Stimulated activated CD4-positive, alpha-beta T cell treated with anti-CD3 and anti-CD28 coated beads, Interleukin-4, amount 100 ng/mL, for 4 hours (primary cell): ENCODE measurements at places on chromosomes 11 and 22.

GRCh38 chr11:120936356-120936755 is 87.5 kb upstream of the TBCEL start:
- no peak for DNase-seq

- DNase-seq: no peak
Observed at GRCh38 chr22:23034621-23035556, 35.4 kb upstream of the GNAZ start.

DNA sequence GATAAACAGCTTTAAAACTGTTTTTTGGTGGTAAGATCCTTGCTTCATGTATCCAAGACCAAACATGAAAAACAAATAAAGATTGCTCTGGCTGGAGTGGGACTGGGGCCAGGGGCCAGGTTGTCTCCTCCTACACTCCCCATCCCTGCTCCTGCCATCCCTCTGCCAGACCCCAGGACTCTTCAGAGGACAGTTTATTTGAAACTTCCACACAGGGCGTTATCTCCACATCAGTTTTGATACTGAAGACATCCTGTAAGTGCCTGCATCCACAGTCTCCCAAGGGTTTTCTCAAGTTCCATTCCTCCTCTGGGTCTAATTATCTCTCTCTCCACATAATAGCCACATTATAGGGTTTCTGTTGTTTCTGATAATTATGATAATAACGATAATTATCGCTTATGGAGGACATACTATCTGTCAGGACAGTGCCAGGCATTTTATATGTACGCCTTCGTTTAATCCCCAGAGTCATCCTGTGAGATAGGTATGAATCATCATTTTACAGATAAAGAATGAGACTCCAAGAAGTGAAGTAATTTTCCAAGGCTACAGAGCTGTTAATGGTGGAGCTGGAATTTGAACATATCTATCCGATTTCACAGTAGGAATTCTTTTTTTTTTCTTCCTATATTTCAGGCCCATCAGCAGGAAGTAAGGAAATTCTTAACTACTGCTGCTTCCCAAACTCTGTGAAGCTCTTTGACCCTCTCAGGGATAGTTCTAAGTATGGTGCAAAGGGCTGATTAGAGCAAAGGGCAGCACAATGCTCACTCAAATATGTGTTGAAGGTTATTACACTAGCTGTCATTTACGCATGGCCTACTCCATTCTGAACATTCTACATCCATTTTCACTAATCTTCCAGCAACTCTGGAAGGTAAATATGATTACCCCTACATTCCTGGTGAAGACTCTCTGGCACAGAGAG is 488.0 kb upstream of the CCDC90B start:
- DNase-seq: no peak

DNA sequence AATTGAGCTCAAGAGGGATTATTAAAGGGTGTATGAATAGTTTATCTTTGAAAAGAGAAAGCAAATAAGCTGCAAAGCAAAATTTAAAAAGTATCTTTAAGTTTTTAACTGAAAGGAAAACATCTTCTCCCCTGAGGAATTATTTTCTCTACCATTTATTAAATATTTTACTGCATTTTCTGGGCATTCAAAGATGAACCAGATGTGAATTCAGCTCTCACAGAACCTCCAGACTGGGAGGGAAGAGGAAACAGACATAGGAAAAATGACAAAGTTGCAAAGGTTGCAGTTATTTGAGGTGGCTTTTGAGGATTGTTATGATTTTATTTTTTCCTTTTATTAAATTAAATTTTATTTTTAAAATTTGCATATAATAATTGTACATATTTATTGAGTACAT is 122.7 kb upstream of the SESN3 start:
- no peak for DNase-seq

- DNase-seq: no peak
Observed at GRCh38 chr11:110601936-110602335, 110.3 kb downstream of the ARHGAP20 start.

- no peak for DNase-seq
Observed at GRCh38 chr11:11016943-11017342, 159.1 kb upstream of the ZBED5 start.

DNA sequence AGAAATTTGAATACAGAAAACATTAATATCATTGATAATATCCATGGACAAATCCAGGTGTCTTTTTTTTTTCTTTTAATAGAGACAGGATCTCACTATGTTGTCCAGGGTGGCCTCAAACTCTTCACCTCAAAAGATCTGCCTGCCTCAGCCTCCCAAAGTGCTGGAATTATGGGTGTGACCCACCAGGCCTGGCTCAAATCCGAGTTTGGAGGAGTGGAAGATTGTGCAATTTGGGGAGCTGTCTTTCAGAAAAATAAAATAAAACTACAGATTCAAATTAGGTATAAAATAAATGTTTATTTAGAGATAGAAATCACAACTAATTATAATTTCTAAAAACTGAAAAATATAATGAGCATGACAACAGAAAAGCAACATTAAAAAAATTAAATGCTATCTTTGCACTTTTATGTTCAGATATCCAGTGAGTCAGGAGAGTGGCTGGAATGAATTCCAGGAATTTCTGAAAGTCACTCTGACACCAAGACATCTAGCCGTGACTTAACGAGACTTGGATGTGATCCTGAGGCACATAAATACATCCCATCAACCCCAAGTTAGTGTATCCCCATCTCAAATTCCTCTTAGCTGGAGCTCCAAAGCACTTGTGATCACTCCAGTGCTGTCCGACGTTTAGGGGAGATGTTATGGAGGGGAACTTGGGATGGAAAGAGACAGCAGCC is 128.6 kb upstream of the THY1 start:
- no peak for DNase-seq

- DNase-seq: peak; percentile 43
Observed at GRCh38 chr11:2930704-2931419, 1.6 kb upstream of the PHLDA2 start.

GRCh38 chr11:7846003-7846402 is 49.3 kb upstream of the OR5P2 start:
- DNase-seq: no peak

GRCh38 chr11:87306262-87306851 is 268.6 kb downstream of the TMEM135 start:
- no peak for DNase-seq

DNA sequence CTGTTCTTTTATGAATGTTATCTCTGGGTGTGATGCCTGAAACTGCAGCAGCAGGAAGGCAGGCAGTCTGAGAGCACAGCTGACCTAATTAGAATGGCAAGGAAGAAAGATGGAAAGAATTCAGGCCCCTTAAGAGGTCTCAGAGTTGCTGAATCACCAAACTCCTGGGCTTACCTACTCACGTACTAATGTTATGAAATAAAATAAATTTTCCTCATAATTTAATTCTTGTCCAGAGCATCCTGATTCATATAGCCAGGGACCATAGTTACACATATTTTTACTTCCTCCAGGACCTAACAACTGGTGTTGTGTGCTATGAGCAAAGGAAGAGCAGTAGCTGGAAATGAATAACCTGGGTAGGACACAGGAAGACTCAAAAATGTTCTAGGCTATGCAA is 41.9 kb downstream of the SNX19 start:
- no peak for DNase-seq

- DNase-seq: no peak
Observed at GRCh38 chr11:35981581-35981980, 37.7 kb downstream of the LDLRAD3 start.

GRCh38 chr11:117444711-117445658 is 117.3 kb downstream of the CEP164 start:
- no peak for DNase-seq

- no peak for DNase-seq
Observed at GRCh38 chr11:27726981-27727380, 26.7 kb upstream of the BDNF start.

- no peak for DNase-seq
Observed at GRCh38 chr11:76835928-76836612, 24.6 kb upstream of the ACER3 start.

DNA sequence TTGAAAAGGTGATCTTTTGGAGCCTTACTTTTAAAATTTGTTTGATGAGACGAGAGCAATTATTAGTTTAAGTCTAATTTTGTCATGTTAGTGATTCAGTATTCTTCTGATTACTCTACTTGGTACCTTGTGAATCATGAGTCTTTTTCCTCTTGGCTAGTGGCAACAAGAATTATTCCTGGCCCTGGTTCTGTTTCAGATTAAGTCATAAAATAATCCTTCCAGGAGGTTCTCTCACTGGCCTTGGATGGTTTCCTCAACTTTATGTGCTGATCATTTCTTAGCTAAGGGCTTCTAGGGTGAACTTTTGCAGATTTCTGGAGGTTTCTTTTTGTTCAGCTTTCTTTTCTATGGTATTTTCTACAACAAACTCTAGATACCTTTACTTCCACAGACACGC is 741.8 kb upstream of the LUZP2 start:
- DNase-seq: no peak

GRCh38 chr11:118318124-118318523 is 13.6 kb downstream of the CD3E start:
- no peak for DNase-seq

GRCh38 chr22:37219533-37219932 is 7.3 kb upstream of the SSTR3 start:
- no peak for DNase-seq

- no peak for DNase-seq
Observed at GRCh38 chr22:38715852-38716251, 10.1 kb downstream of the GTPBP1 start.

DNA sequence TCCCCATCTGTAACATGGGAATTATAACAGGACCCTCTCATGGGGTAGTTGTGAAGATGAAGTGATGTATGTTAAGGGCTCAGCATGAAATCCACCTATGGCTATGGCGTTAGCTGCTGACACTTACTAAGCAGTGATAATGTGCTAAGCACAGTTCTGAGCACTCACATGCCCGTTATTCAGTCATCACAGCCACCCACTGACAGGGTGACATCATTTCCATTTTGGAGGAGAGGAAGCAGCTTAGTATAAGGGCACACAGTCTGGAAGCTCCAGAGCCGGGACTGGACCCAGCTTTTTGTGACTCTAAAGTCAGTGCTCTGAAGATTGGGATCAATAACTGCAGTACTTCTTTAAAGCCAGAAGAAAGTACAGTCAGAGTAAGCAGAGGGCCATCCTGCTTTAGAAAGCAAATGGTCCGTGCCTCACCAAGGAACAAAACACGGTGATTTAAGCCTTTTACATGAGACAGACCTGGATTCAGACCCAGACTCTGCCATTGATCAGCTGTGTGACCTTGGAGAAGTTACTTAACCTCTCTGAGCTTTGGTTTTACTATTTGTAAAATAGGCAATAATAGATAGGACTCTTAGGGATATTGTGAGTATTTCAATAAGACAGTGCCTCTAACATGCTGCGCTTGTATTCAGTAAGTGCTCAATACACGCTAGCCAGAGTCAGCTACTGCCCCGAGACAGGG is 61.5 kb downstream of the SGSM1 start:
- DNase-seq: no peak

- no peak for DNase-seq
Observed at GRCh38 chr22:47804281-47804680, 1041.8 kb downstream of the TBC1D22A start.

DNA sequence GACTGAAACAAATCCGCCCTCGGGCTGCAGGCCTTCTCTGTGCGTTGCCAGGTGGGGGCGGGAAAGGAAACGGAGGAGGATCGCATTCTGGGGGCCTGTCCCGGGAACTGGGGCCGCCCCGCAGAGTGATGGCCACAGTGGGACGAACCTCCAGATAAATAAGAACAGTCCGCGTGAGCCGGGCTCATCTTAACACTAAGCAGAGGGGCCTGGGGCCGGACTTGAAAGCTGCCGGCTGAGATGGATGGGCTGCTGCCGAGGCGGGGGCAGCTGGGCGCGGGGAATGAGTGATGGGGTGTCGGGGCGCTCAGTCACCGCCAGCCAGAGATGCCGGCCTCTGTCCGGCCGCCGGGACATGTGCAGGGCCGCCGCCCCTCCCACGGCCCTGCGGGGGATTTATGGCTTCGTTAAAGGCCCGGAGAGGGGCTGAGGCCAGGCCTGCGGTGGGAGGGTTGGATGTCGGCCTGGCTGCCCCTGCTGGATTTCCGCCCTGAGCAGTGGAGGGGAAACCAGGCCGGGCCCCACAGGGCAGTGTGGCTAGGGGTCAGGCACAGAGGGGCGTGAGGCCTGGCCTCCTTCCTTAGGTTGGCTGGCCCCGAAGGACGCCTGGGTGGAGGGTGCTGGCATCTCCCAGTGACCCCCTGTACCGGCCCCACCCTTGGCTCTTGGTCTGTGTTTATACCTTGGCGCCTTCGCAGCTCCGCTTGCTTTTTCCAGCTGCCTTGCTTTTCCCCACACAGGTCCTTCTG is 45.3 kb upstream of the CD82 start:
- DNase-seq: no peak
